Esophagus mucosa (tissue), 1 donor: ENCODE measurements at places on chromosomes 2 and 18.

DNA sequence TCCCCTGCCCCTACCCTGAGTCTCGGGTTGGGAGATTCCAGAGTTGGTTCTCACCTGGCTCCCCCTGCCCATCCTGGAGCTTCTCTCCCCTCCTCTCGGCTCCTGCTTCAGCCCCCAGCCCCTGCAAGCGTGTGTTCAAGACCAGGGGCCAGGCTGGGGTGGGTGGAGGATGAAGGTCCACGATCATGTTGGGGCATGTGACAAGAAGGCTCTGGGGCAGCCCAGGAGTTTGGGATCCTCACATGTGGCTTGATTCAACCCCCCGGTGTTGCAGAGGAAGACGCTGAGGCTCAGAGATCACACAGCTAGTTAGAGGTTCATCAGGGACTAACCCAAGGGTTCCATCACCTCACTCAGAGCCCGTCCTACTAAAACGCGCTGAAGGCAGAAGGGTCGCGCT lies 14.2 kb upstream of the TUBB6 start:
- ATAC-seq, result no peak

GRCh38 chr2:205850611-205851010 lies 168.3 kb downstream of the NRP2 start:
- ATAC-seq, result no peak

GRCh38 chr18:28735731-28736130 lies 558.8 kb upstream of the CDH2 start:
- no peak for ATAC-seq

GRCh38 chr2:4992226-4992625 lies 700.0 kb upstream of the SOX11 start:
- ATAC-seq, result no peak

GRCh38 chr18:75083131-75083530 lies 125.8 kb downstream of the PTGR3 start:
- no peak for ATAC-seq

DNA sequence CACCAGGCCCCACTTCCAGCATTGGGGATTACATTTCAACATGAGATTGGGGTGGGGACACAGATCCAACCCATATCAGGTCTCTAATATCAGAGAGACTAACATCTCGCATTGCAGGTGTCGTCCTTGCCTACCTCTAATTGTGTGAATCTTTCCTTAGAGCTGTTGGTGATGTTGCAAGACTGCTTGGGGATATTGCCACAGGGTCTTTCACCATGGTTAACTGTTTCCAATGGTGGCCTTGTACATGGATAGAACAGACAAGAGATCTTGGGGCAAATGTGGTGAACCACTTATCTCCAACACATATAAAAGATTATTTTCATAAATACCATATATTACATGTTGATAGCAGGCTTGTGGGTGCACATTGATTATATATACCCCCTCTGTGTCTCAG lies 270.3 kb upstream of the LINC00305 start:
- no peak for ATAC-seq

DNA sequence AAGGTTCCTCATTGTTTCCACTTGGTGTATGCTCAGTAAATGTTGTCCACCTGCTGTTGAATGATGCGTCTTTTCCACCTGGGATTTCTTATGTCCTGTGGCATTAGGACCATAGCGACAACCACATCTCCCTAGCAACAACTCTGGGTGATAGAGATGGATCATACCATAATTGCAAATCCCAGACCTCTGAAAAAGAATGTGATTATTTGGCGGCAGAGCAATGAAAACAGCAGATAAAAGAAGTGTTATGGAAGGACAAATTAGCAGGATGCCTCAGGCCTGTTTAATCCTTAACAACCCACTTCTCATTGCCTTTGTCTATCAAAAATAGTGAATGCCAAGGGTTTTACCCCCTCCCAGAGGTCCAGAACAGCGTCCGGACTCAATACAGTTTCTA lies 278.9 kb downstream of the TSN start:
- ATAC-seq, result no peak

- ATAC-seq, result peak; percentile 80
These were observed 54.1 kb upstream of the SLC38A11 start for GRCh38 chr2:165009466-165009865.

DNA sequence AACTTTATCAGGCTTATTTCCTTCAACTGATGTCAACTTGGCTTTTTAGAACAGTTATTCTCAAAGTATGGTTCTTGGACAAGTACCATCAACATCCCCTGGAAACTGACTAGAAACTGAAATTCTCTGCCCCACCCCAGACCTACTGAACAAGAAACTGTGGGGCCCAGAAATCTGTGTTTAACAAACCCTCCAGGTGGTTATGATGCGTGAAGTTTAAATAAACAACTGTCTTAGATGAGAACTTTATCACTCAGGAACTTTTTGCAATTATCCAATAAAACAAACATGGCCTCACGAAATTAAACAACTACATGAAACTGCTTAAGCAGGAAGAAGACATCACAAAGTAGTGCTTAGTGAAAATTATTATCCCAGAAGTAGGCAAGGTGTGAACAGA lies 4.4 kb downstream of the HIBCH start:
- ATAC-seq, result no peak
